A549 treated with GW870086 at 1 μM for 4 hours (cell line): ENCODE measurements at places on chromosomes 6 and 20. TPM values are rescaled to one million over a fixed set of nuclear protein-coding genes. Genes with fewer than 3 reads are reported as not detected.

Gene VSX1
- total RNA-seq, result 0.43 to 1.1 TPM (median 0.61 TPM) in 5 replicates

Gene CDK5RAP1
- total RNA-seq, result 30.5 to 34.6 TPM (median 32.3 TPM) in 5 replicates

Gene KATNA1
- 9.6 to 11.8 TPM (median 10.5 TPM) in 5 replicates for total RNA-seq

Gene SYCP2
- 0.27 to 0.53 TPM (median 0.33 TPM) in 5 replicates for total RNA-seq

Gene PTK6
- 2.5 to 3.1 TPM (median 2.9 TPM) in 5 replicates for total RNA-seq

Gene MUC21
- not detected in 5 replicates for total RNA-seq

Gene C20orf144
- total RNA-seq, result 0.07 to 0.19 TPM (median 0.11 TPM) in 4 of 5 replicates, not detected in the other

Gene C20orf204
- total RNA-seq, result 0.33 to 0.64 TPM (median 0.57 TPM) in 5 replicates

Gene RUNX2
- 1.5 to 2.0 TPM (median 1.8 TPM) in 5 replicates for total RNA-seq

Gene OR12D3
- total RNA-seq, result not detected in 5 replicates

Gene LKAAEAR1
- total RNA-seq, result 0.95 to 2.2 TPM (median 1.1 TPM) in 5 replicates

Gene ARFGEF3
- 0.35 to 0.70 TPM (median 0.54 TPM) in 5 replicates for total RNA-seq

Gene LRFN2
- total RNA-seq, result not detected in 5 replicates

Gene THBD
- 47.1 to 57.7 TPM (median 50.6 TPM) in 5 replicates for total RNA-seq

Gene GATA5
- total RNA-seq, result 0.37 to 0.88 TPM (median 0.64 TPM) in 5 replicates

Gene LGSN
- 2.0 to 2.8 TPM (median 2.7 TPM) in 5 replicates for total RNA-seq

Gene COL11A2
- total RNA-seq, result 0.45 to 0.93 TPM (median 0.71 TPM) in 5 replicates

Gene APOBEC2
- total RNA-seq, result not detected in 5 replicates

Gene TMEM244
- total RNA-seq, result not detected in 5 replicates

Gene RNF114
- 58.0 to 64.0 TPM (median 61.2 TPM) in 5 replicates for total RNA-seq

Gene TMC2
- not detected in 5 replicates for total RNA-seq

Gene PDYN
- total RNA-seq, result not detected in 5 replicates

Gene PRKN
- 0.16 TPM in 1 of 5 replicates, not detected in the others for total RNA-seq

Gene HSPA12B
- 0.29 to 0.65 TPM (median 0.44 TPM) in 5 replicates for total RNA-seq
